Mucosa of descending colon (tissue), 3 donors: ENCODE measurements at places on chromosomes 12 and 14. TPM values are rescaled to one million over a fixed set of nuclear protein-coding genes. Genes with fewer than 3 reads are reported as not detected.

DNA sequence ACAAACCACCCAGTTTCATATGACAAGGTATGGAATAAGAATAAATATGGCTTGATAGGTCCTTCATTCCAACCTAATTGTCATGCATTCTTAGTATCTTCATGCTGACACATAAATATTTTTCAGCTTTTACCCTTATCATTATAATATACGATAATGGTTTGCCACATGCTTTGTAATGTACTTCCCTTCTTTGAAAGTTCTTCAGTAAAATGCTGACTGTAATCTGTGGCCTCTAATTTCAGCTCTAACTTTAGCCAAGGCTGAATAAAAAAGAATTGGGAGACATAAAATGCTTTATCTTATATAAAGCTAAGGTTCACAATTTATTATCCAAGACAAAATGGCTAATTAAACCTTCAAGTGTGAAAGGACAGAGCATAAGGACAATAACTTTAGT is 2.6 kb upstream of the MAP4K5 start:
- DNase-seq: no peak

DNA sequence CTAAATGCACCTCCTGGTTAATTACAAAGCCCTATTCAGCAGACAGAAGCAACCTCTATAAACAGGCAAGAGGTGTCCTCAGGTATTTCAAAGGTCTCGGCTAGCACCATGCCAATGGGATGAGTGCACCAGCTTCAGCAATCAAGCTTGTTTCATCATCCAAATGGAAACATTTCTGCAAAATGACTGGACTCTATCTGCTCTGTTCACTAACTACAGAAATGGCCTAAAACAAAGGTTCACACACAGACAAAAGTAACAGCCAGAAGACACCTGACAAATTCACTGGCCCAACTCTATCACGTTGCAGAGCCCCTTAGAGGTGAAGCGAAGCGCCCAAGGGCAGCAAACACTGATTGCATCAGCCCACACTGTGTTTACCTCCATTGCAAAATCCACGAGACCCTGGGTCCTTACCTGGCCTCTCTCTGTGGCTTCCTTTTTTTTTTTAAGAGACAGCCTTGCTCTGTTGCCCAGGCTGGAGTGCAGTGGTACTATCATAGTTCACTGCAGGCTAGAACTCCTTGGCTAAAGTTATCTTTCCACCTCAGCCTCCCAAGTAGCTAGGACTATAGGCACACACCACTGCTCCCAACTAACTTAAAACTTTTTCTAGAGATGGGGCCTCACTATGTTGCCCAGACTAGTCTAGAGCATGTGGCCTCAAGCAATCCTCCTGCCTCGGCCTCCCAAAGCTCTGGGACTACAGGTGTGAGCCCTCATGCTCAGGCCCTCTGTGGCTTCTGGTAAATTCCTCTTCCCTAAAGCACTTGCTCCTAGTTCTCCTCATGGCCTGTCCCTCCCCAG is 8.5 kb upstream of the SYNE3 start:
- no peak for DNase-seq

SERPINA3 gene
- 43.9 TPM for total RNA-seq

GRCh38 chr14:68598621-68599447 is 194.0 kb downstream of the ZFP36L1 start:
- DNase-seq: peak; percentile 69

DNA sequence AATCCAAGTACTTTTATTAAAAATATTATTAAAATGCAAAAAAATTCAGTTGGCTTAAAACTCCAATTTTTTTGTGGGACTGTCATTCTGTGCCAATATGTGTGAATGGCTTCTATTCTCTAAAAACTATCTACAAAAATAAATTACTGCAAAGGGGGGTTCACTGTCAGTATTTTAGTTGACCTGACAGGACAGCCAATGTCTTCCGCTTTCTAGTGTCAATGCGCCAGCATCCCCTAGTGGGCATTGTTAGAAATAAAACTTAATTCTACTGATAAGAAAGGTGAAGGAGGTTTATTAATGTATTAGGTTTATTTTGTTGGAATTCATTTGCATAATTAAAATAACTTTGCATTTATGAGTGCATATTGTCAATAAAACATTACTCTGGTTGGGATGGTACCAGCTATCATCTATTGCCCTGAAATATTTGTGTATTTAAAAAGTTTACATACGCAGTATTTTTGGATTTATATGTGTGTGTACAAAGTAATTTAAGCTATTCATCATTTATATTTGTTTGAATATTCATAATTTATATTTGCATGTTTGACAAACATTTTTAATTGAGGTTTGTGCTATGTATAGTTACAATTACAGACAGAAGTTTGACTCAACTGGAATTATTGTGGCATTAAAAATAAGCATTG is 527.2 kb downstream of the FLRT2 start:
- DNase-seq: no peak

ALKBH1 gene
- 8.8 TPM for total RNA-seq

FOXG1 gene
- not detected for total RNA-seq

DNA sequence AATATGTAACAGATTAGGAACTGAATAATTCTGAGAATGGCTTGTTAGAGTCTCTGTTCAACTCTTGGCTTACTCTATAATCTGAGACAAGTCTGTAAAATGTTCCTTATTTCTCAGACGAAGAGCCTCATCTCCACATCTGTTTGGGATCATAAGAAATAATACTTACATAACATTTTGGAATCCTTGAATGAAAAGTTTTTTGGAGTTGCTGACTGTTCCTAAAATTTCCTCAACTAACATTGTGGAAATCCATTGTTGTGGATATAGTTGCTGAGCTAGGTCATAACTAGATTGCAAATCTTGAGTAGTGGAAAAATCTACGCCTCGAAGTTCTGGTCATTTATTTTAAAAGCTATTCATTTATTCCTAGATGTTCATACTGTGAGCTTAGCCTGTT is 402.9 kb downstream of the ZFP36L1 start:
- no peak for DNase-seq

DNA sequence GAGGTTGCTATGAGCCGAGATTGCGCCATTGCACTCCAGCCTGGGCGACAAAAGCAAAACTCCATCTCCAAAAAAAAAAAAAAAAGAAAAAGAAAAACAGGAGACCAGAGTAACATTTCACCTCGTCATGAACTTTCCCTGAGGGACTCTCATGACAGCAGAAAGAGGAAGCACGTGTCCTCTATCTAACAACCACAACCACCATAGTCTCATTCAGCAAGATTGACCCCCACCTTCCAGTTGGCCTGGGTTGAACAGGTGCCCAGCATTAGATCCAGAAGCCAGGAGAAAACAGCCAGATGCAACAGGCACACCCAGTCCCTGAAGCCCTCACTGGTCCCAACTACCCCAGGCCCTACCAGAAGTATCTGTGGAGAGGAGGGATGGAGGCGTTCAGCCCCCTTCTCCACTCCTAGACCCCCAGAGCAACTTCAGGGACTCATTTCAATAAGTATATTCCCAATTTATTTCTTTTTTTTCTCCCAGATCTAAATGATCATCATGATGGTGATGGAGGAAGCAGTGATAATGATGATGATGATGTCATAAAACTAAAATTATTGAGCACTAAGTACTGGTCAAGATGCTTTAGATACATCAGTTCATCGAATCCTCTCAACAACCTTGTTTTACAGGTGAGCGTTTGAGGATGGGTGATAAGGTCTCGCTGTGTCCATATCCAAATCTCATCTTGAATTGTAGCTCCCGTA is 235.0 kb downstream of the EFCAB11 start:
- DNase-seq: no peak
